ENCODE measurements at places on chromosomes 13 and 19.

- DNase-seq: no peak
These were observed 28.3 kb upstream of the CEBPG start for GRCh38 chr19:33345163-33345562.

DNA sequence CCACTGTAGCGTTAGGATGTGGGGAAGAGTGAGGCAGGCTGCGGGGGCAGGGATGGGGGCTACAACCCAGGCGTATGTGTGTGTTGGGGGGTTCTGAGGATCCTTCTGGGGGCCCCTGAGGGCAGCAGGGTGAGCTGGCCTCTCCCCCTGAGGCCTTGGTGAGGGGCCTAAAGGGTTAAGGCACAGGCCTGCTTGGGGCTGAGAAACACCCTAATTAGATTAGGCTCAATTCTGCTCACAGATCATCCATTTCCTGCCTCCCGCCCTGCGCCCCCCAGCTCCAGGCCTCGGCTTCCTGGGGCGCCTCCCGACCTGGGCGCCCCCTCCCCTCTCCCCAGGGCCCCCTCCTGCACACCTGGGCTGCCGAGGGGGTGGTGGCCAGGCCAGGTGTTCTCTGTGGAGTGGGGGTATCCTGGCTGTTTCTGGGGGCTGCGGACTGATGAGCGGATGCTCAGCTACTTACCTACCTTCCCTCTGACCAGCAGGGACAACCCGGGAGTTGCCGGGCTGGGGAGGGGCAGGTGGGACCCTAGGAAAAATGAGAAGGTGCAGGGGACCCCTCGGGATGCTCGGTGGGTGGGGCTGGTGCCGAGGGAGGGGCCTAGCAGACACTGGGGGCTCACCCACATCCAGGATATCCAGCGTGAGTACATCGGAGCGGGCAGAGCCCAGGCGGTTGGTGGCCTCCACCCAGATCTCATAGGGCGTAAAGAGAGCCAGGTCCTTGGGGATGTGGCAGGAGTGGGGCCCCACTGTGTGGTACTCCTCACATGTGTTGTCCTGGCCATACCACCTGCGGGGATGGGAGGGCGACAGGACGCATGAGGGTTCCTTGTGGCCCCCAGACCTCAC, 8.6 kb downstream of the CRLF1 start:
- DNase-seq: no peak

GRCh38 chr13:33958964-33959363, 141.0 kb downstream of the RFC3 start:
- no peak for DNase-seq

DNA sequence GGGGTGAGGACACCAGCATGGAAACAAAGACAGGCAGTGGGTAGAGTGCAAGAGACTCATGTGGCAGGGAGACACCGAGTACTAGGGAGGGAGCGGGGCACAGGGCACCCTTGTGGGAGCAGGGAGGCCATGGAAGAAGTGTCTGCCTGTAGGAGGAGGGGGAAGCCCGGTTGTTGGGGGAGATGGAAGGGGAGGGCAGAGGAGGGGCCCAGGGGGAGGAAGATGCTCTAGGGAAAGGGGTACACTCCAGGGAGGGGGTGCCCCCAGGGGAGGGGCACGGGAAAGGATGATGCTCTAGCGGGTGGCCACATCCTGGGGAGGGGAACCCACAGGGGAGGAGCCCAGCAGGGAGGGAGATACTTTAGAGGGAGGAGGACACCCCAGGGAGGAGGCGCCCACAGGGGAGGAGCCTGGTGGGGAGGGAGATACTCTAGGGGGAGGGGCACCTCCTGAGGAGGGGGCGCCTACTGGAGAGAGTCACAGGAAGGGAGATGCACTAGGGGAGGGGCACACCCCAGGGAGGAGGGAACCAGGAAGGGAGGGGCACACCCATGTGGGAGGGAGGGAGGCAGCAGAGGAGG, 24.9 kb downstream of the CPAMD8 start:
- DNase-seq: peak; percentile 16

DNA sequence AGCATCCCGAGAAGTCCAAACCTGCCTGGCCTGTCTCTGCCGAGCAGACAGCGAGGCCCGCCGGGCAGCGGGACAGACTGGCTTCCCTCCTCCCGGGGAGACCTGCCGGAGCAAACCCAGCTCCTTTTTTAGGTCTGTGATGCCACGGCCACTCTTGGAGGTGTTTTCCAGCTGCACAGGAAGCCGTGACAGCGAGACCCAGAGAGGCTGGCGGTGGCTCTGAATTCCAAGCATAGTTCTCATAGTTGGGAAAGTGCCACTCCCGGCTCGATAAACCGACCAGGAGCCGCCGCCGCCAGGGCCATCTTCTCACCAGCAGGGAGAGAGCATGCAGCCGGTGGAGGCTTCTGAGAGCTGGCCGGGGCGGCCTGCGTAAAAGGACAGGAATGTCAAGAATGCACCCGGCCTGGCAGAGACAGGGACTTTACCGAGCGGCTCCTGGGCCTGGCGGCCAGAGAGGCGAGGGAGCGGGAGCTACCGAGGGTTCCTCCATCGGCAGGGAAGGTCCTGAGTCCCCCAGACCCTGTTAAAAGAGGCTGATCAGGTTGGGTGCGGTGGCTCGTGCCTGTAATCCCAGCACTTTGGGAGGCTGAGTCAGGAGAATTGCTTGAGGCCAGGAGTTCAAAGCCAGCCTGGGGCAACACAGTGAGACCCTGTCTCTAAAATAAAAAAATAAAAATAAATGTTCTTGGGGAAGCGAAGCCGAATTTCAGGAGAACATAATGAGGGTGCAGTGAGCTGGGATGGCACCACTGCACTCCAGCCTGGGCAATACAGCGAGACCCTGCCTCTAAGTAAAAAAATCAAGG, 64.9 kb downstream of the GADD45B start:
- no peak for DNase-seq

DNA sequence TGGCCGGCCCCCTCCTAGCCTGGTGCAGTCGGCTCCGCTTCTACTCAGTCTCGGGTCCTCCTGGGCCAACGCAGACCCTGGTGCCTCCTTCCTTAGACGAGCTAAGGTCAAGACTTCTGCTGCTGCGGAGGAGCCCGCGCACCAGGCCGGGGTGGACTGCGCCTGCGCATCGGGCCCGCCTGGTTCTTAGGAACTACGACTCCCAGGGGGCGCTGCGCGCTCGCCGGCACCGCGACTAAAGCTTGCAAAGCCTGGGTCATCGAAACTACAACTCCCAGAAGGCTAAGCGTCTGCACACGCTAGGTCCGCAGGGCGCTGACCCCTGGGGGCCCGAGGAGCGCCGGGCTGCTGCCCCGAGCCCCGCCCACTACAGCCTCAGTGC, at the start of gene ZNF835:
Gene ZNF835 (minus strand): TSS at position 145 of the 382 bp plus-strand sequence. CDS start 6,559 bp downstream, outside the sequence.
- peak; percentile 53 for DNase-seq

GRCh38 chr19:54316746-54317107, 3.8 kb upstream of the LILRA5 start:
- DNase-seq: no peak

DNA sequence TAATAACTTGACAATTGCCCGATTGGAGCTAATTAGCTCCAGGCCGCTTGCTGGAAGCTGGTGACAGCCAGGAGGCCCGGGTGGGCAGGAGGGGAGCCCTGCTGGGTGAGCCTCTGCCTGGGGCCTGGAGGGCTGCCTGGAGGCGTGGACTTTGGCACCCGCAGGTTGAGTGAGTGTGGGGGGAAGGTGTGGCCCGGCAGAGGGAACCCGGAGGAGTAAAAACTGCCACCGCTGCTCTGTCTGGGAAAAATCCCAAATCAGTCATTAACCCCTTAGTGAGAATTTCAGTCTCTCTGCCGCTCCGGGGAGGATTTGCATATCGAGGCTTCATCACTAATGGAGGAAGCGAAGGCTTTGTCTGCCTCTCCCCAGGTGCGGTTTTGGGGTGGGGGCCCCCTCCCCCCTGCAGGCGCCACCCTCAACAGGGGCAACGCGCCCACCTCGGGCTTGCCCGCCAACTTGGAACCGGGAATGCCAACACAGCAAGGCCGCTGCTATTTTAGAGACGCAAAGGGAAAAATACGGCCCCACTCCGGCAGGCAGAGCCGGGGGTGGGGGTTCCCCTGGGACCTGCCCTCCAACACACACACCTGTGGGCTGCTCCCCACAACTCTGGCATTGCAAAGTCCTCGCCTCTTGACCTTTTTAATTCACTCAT, 6.2 kb downstream of the EFNA2 start:
- DNase-seq: no peak

All from stimulated activated CD4-positive, alpha-beta T cell treated with anti-CD3 and anti-CD28 coated beads, TNF-alpha, amount 100 ng/mL, for 48 hours (primary cell).